ENCODE measurements at places on chromosomes 16 and 17. TPM values are rescaled to one million over a fixed set of nuclear protein-coding genes. Genes with fewer than 3 reads are reported as not detected.
A peak's percentile ranks its signal among the peaks of the same experiment; 100 is the strongest.

GRCh38 chr17:60798576-60798975, 120.9 kb downstream of the BCAS3 start:
- no peak for DNase-seq

GRCh38 chr16:66603537-66604375, 748 bp upstream of the CMTM3 start:
- DNase-seq: peak; percentile 72

GRCh38 chr16:47728205-47728604, 267.1 kb downstream of the PHKB start:
- no peak for DNase-seq

GRCh38 chr16:57530104-57530521, 6.3 kb downstream of the CCDC102A start:
- peak; percentile 64 for DNase-seq

DNA sequence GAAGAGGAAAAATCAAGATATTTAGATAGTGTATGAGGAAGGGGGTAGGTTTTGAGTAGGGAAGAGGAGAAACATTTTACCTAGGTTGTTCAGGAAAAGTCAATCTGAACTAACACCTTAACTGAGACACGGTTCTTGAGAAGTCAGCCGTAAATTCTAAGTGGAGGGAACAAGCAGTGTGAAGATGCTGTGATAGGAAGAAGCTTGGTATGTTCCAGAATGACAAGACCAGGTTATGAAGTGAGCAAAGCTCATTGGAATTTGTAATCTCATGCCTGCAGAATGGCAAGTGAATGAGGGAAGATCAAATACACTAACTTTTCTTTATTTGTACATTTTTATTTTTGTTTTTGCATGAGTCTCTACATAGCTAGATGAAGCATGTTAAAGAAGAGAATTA, 307.6 kb downstream of the ZFHX3 start:
- DNase-seq: no peak

Gene CES1
- not detected for total RNA-seq

Gene KRT40
- total RNA-seq: not detected
